ENCODE measurements at places on chromosomes 5 and 9.

DNA sequence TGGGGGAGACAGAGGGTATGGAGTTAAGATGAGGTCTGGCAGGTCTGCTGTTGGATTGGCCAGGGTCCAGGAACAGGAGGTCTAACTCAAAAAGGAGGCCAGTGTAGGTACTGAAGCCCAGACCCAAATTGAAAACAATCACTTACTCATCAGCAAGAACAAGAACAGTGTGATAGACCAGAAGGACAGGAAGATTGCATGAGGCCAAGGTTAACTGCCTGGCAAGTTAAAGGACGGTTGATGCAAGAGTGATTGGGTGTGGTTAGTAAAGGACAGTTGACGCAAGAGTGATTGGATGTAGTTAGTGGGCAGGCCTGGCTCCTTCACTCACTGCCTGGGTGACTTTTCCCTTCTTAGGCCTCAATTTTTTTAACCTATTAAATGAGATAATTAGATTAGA, 132.6 kb downstream of the PDZD2 start:
- no peak for DNase-seq
- no peaks in the 10 kb centered on the region for H3K36me3 ChIP-seq
- H3K27me3 ChIP-seq: no peaks in the 10 kb centered on the region
- no peak overlapping the region for H3K4me3 ChIP-seq

DNA sequence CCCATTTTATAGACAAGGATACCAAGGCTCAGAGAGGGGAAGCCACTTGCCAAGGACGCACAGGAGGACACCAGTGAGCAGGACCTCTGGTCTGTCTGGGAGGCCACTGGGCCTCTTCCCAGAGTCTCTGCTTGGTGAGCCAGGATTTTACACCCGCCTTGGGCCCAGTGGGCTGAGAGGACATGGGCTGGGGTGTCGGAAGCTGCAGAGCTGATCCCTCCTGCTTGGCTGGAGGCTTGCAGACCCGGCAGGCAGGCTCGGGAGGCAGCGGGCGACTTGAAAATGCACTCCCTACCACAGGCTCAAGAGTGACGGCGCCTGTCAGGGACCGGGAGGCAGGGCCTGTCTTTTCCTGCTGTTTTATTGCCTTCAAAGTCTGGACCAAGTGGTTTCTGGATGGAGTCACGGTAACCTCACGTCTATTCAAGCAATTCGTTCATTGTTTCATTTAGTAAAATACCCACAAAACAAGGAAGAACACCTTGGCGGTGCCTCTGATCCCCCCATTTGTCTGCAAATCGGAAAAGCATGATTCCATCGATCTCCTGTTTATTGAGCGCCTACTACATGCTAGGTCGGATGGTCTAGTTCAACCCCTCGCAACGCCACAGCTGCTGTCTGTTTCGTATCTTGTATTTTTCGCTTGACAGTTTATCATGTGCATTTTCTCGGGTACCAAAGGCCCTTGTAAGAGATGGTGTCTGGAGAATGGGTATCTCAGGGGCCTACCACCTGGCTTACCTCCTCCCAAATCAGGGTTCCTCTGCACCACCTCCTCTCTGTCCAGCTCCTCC, 108.1 kb upstream of the IER5L start:
- H3K4me1 ChIP-seq: no peaks in the 10 kb centered on the region
- no peaks in the 10 kb centered on the region for H3K27me3 ChIP-seq
- no peaks in the 10 kb centered on the region for H3K36me3 ChIP-seq
- no peak overlapping the region for H3K27ac ChIP-seq
- H3K4me3 ChIP-seq: no peak overlapping the region

DNA sequence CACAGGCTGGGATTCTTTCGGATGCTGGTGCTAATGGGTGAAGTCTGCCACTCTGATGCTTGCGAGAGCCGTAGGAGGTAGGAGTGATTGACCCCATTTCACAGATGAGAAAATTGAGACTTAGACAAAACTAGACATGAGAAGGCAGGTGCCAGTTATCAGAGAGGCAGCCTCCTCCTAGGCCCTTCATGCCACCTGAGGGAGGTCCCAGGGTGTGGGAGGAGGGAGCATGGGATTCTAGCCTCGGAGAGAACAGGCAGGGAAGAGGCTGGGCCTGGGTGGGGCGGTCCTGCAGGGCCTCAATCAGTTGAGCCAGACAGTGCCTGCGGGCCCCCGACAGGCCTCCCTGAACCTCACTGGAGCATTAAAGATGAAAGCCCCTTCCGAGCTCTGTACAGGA, 112.4 kb downstream of the COL23A1 start:
- H3K4me3 ChIP-seq: no peak overlapping the region
- H3K4me1 ChIP-seq: no peaks in the 10 kb centered on the region
- DNase-seq: no peak
- no peaks in the 10 kb centered on the region for H3K27me3 ChIP-seq
- H3K36me3 ChIP-seq: no peaks in the 10 kb centered on the region

DNA sequence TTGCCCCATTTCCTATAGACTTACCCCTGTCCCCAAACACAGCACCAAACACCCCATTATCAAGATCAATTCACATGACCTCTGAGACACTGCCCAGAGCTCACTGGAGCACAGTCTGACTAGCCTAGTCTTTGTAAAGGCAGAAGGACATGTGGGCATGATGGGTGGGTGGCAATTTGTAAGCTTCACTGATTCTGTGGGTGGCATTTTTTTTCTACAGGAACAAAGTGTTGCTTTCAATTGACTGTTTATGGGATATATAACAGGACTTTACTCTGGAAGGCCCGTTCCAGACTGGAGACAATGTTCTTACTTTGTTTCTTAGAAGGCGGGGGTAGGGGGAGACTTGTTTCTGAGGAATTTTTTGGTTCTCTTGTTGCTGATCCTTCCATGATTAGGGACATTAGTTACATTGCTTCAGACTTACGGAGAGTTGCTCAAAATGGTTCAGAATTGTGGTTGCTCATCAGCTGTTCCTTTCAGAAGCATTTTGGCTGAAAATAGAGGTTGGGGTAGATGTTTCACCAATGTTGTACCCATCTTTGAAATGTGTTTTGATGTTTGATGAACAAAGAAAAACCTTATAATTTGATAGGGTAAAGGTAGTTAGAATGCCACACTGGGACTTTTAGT, 20.2 kb downstream of the NNT start:
- no peak overlapping the region for H3K4me3 ChIP-seq
- no peak for DNase-seq
- H3K27me3 ChIP-seq: no peaks in the 10 kb centered on the region
- H3K27ac ChIP-seq: no peak overlapping the region

- peaks cover 15% of the 10 kb centered on the region for H3K4me1 ChIP-seq
- H3K27ac ChIP-seq: no peak overlapping the region
- no peak for DNase-seq
- H3K36me3 ChIP-seq: no peaks in the 10 kb centered on the region
- peaks cover 18% of the 10 kb centered on the region for H3K27me3 ChIP-seq
- H3K4me3 ChIP-seq: no peak overlapping the region
These were observed 57.5 kb downstream of the DAB2IP start for GRCh38 chr9:121708768-121709488.

GRCh38 chr9:33288235-33288634, 2.1 kb upstream of the NFX1 start:
- no peak for DNase-seq
- peaks cover 40% of the 10 kb centered on the region for H3K4me1 ChIP-seq
- peaks cover 40% of the 10 kb centered on the region for H3K36me3 ChIP-seq
- peak overlapping the region; percentile 47 for H3K27ac ChIP-seq

DNA sequence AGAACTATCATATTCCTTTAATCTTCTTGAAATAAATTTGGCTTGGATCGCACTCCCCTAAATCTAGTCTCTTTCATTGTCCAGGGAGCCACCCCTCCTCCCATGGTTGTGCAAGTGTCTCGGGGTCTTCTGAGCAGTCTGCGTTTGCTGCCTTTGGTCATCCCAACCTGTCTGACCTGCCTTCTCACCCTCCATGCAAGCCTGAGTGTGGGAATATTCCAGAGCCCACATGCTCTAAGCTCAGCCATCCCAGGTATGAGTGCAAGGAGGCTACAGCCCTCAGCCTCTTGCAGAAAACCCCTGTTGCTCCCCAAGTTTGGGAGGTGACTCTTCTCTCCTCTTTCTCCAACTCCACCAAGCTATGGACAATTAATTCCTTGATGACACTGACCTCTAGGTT, 7.7 kb upstream of the CTSL start:
- no peaks in the 10 kb centered on the region for H3K36me3 ChIP-seq
- H3K27ac ChIP-seq: no peak overlapping the region
- H3K4me3 ChIP-seq: no peak overlapping the region
- peaks cover 27% of the 10 kb centered on the region for H3K27me3 ChIP-seq
- H3K4me1 ChIP-seq: peaks cover 17% of the 10 kb centered on the region
- no peak for DNase-seq

DNA sequence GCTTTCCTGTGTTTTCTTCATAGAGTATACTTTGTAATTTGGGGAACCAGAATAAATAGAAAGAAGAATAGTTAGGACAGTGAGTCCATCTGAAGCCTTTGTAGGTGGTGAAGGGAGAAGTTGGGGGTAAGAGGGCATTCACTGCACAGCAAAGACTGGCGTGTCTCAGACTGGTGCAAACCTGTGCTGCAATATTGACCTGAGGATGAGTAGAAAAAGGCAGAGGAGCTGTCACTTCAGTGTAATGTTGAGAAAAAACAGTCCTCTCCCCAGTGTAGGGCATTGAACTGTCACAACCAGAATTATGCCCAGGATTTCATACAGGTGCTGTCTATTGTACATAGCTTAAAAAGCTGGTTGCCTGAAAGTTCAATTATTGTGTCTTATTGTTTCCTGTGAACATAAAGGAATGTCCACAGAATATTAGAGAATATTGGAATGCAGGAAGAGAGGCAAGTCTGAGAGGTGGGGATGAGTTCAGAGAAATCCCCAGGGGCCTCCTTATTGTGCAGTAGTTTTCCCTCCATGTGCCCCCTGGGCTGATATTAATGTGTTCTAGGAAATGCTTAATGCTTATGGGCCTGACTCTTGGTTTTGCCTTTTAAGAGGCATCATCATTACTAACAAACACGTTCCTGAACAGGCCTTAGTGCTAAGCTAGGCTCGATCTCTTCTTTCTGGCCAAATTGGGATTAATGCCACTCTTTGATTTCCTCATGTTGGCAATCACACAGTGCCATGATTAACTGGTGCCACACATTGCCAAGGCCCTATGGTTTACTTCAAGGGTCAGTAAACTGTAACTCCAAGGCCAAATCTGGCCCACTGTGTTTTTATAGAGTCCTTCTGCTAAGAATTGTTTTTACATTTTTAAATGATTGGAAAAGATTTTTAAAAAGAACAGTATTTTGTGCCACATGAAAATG, 34.0 kb downstream of the DAPK1 start:
- no peak overlapping the region for H3K4me3 ChIP-seq
- H3K36me3 ChIP-seq: no peaks in the 10 kb centered on the region
- no peaks in the 10 kb centered on the region for H3K27me3 ChIP-seq
- peaks cover 5% of the 10 kb centered on the region for H3K4me1 ChIP-seq

DNA sequence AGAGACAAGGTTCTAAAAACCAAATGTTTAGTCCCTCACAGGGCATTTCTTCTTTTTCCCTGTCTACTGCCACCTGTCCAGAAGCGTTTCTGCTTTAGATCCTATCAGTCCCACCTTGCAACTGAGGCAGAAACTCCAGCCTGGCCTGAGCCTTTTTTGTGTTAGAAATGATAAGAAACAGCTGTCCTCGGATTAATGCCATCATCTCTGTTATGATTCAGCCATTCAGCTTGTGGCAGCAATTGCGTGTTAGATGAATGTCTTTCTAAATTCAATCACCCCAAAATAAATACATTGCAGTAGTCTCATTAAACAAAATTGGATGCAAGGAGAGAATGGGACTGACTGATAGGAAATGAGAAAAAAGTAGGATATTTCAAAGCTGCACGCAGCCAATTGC, 28.3 kb upstream of the FRMPD1 start:
- no peak overlapping the region for H3K27ac ChIP-seq
- H3K4me3 ChIP-seq: no peak overlapping the region
- no peaks in the 10 kb centered on the region for H3K36me3 ChIP-seq
- peaks cover 9% of the 10 kb centered on the region for H3K4me1 ChIP-seq
- peaks cover 8% of the 10 kb centered on the region for H3K27me3 ChIP-seq

GRCh38 chr5:78544561-78545201, 103.9 kb downstream of the LHFPL2 start:
- DNase-seq: peak; percentile 37
- no peak overlapping the region for H3K4me3 ChIP-seq
- H3K4me1 ChIP-seq: peaks cover 7% of the 10 kb centered on the region
- H3K27ac ChIP-seq: no peak overlapping the region
